ENCODE measurements at places on chromosomes 16 and 17.
A peak's percentile ranks its signal among the peaks of the same experiment; 100 is the strongest.

GRCh38 chr17:4160294-4160859 is 17.4 kb downstream of the CYB5D2 start:
- no peak for DNase-seq

- DNase-seq, result no peak
These were observed 448.4 kb upstream of the CDH11 start for GRCh38 chr16:65570261-65570660.

DNA sequence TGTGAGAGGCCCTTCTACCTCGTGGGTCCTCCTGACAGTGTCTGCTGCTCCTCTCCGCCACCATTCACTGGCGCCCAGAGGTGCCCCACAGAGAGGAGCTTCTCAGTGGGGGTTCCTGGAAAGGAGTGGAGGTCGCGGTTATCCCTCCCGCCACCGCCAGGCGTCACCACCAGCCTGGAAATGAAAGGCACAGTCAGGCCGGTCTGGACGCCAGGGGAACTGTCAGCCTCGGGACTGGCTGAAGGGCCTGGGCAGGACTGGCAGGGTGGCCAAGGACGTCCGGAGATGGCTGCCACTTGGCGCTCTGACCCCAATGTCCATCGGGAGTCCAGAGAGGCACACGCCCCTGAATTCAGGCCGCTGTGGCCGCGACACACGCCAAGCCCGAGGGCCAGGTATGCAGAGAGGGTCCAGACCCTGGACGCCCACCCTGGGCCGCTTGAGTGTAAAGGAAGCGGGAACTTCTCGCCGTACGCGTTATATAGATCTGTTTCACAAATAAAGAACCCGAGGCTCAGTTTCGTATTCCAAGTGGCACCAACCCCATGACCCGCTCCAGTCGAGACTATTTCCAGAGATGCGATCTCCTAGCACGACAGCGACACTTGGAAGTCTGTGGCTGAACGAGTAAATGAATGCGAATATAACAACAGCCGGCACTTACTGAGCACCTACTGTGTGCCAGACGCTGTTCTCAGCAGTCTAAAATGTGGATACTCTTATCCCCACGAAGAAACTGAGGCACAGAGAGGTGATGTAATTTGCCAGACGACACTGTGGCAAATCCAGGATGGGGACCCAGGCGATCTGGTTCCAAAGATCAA is 7.6 kb upstream of the NXPH3 start:
- peak; percentile 88 for DNase-seq

DNA sequence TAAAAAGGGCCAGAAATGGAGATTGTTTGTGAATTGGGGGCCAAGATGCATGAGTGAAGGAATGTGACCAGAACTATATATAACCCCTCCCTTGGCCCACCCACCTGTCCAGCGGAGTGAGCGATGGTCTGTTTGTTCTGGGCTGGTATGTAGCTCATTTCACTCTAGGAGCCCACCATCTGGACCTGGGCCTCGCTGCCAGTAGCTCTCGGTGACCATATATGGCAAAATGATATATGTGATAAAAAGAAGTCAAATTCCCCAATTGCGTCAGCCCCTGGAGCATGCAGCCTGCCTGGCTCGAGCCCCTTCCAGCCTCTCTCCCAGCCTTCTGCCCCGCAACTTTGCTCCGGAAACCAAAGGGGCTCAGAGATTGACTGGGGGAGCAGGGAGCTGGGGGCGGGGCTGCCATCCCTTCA is 47.3 kb downstream of the CCDC42 start:
- DNase-seq, result no peak

- no peak for DNase-seq
These were observed 39.9 kb upstream of the MRC2 start for GRCh38 chr17:62587554-62587953.

- DNase-seq, result no peak
These were observed 366.6 kb upstream of the CCL2 start for GRCh38 chr17:33888455-33888854.

DNA sequence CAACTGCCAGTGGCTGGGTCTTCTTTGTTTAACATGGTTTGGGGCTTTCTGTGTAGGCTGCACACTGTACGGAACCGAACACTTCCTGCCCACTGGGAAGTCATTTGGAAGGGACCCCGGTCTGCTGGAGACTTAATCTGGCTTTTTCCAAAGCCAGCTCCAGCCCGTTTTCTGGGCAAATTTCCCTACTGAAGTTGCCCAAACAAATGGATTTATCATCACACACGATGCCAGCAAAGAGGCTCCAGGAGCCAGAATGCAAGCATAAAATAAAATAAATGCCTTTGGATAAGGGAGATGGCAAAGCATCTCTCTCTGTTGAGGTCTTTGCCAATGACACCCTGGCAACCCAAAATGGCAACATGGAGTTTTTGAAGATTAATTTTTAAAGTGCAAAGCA is 259.9 kb upstream of the IRX3 start:
- no peak for DNase-seq

DNA sequence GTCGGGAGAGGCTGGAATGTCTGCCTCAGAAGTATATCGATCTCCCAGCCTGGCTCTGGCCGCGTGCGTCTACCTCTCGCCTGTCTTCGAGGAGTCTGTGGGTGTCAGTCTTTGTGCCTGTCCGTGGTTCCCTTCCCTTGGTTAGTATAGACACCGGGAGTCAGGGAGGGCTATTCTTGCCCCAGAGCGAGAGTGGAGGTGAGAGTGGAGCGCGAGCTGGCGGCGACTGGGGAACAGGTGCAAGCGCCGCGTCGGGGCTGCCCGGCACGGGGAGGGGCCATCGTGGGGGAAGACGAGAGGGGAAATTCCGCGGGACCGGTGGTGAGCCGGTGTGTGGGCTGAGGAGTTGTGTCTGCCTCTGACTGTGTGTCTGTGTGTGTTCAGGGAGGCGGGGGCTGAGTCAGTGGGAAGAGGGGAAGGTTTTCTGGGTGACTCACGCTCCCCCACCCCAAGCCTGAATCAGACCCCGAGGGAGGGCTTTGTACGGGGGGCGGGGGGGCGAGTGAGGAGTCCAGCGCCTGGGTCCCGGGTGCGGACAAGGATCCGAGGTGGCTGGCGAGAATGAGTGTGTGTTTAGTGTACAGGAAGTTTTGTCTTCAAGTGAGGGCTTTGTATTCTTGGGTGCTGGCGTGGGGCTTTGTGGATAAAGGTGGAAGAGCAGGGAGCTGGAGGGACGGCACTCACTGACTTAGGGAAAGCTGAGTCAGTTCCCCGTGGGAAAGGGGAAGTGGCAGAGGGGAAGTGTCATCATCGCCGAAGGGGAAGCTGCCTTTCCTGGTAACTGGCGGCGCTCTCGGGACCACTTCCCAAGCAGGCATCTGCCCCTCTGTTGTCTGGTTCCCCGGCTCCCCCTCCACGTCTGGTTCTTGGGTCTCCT is 8.6 kb downstream of the KDM6B start:
- peak; percentile 99 for DNase-seq

DNA sequence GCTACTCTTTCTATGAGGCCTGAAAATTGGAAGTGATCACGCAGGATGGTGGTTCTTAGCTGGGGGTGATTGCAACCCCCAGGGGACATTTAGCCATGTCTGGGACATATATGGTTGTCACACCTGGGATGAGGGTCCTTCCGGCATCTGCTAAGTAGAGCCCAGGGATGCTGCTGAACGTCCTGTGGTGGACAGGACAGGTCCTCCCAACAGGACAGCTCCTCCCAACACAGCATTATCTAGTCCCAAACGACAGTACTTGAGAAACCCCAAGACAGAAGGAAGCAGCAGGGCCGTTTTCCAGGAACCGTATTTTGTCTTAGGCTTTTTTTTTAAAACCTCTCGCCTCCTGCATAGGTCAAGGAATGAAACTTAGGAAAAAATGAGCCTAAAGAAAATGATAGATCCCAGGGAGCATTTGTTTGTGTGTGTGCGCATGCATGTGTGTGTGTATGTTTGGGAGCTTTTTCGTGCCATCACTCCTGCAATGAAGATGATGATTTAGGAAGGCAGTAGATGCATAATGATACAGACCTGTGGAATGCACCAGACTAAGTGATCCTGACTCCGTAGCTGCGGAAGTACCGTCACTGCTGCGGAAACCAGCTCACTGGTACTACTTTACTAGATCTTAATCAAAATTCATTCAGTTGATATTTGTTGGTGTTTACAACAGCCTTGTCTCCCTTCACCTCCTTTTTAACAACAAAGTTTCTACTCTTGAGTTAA is 118.2 kb downstream of the SNX29 start:
- DNase-seq, result no peak

Measured in activated T-cell treated with anti-CD3 and anti-CD28 coated beads, Interleukin-2, amount 50 U/mL, for 72 hours (primary cell).